OCI-LY7 (cell line): ENCODE measurements at places on chromosomes 12 and 14. TPM values are rescaled to one million over a fixed set of nuclear protein-coding genes. Genes with fewer than 3 reads are reported as not detected.

The MIP gene
- total RNA-seq, result 0.57 TPM in 1 of 2 replicates, not detected in the other

DNA sequence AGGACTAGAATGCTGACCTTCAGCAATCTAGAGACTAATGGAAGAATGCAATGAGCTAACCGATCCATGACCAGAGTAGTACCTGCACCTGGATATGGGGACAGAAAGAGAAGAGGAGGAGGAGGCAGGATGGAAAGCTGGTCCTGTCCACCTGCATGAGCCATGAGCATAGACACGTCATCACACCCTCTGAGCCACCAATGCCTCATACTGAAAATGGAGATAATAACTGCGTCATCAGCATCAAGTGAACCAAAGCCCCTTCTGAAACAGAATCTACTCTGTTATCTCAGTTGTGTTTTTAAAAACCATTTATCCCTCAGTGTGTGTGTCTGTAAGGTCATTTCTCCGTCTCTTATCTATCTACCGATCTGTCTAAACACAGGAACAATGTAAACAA is 327.0 kb downstream of the BCL11B start:
- no peak for DNase-seq

GRCh38 chr14:68111097-68111852 is 291.7 kb downstream of the RAD51B start:
- no peak for DNase-seq

The RNASE7 gene
- total RNA-seq, result not detected in 2 replicates

DNA sequence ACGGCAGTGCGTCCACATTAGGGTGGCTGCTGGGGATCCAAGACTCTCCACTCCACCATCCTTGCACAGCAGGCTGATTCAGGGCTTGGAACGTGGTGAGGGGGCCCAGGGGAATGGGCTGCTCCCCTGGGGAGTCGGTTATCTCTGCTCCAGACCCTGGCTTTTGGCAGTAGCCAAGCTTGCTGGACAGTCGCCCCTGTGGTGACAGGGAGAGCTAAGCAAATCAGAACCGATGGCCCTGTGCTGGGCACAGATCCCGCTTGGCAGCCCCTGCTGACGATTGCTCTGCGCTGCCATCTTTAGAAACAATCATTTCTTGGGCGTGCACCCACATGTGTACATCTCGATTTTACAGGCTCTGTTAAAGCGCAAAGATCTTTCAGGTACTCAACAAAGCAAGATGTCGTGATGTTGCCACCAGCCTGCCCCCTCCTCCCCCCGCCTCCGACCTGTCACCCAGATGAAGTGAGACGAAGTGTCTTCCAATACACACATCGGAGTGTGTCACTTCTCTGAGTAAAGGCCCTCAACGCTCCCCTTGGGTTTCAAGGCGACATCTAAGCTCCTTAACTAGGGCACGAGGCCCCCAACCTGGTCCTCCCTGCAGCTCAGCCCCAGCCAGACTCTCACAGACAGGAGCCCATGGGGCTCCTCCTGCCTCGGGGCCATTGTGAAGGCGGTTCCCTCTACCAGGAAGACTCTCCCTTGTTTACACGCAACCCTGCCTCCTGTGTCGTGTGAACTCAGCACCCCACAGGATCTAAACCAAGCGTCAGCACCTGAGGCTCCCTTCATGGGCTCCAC is 55.6 kb downstream of the PITPNM2 start:
- DNase-seq, result no peak

- no peak for DNase-seq
Observed at GRCh38 chr12:116303929-116304328, 26.4 kb upstream of the MED13L start.

- no peak for DNase-seq
Observed at GRCh38 chr14:75811872-75812499, 150.9 kb downstream of the TTLL5 start.

The OR4E2 gene
- not detected in 2 replicates for total RNA-seq

DNA sequence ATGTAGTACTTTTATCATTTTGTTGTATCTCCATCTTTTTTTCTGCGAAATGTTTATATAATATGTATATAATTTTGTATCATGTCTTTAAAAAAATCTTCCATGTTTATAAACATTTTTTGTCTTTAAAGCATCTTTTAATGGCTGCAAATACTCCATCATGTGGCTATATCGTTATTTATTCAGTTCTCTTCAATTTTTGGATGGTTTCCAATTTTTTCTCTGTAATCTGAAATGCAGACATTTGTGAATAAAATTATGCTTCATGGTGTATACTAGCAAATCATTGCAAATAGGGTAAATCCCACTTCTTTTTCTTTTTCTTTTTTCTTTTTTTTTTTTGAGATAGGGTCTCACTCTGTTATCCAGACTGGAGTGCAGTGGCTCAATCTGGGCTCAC is 54.0 kb downstream of the CPSF2 start:
- DNase-seq, result no peak
